ENCODE measurements at places on chromosomes 12 and 14.

DNA sequence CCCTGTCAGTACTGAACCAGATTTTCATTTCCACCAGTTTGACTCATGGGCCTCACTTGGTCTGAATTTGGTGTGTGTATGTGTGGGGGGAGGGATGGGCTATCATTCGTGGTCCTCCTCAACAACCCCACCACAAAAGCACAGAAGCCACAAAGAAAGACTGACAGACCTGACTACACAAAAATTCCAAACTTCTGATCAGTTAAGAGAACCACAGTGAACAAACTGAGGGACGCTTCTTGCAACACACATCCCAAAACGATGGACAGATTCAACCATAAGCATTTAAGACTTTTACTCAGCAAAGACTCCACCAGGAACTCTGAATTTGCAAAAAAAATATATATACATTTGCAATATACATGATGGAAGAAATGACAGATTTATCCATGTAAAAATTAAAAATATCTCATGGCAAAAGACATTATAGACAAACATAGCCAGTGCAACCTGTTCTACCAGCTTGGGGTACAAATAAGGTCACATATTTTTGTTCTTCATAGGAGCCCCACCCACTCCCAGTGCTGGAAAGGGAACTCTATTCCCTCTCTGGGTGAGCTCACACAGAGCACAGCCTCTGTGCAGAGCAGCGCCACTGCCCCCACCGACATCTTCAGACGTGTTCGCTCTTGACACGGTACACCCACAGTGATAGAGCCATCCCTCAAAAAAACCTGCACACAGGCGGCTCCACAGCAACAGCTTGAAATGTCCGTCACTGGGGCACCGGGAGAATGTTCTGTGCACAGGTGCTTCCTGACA, 49.7 kb downstream of the JAG2 start:
- no peak for DNase-seq

DNA sequence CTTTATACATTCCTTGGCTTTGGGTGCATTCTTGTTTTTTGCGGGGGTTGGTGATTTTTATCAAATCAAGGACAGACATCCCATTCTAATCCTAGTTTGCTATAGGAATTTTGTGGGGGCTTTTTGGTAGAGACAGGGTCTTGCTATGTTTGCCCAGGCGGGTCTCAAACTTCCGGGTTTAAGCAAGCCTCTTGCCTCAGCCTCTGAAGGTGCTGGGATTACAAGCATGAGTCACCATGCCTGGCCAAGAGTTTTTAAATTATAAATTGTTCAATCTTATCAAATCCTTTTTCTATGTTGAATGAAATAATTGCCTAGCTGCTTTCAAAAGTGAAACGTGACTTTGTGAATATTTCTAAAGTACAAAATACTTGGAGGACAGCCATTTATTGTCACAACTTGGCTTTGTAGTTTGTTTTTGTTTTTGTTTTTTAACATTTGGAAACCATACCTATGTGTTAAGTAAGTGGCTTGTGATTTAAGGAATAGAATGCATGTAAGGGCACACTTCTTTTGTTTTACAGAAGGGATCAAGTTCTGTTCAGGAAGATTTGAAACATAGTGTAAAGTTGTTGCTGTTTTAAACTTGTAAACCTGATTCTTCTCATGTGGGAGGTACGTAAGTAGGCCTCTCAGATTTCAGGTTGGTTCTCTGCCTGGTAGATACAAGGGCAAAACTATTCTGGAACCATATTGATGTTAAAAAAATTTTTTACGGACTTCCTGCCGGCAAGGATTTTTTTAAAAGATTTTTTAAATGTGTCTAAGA, 13.4 kb downstream of the MARK3 start:
- DNase-seq, result no peak

DNA sequence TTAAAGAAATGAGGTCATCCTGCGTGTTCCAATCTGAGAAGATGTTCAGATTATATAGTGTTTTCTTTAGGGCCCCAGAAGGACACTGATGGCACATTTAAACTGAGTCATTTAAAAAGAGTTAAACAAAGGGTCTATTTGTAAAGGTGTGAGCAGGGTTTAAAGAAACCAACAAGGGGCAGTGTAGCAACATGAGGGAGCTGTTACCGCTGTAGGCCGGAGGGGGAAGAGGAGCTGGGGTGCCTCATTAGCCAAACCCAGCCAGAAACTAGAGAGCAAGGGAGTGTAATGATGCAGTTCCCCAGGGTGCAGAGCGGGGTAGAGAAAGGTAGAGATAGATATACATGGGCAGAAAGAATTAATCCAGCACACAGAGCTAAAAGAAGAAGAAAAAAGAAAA, 160.4 kb downstream of the TBX5 start:
- DNase-seq, result no peak

DNA sequence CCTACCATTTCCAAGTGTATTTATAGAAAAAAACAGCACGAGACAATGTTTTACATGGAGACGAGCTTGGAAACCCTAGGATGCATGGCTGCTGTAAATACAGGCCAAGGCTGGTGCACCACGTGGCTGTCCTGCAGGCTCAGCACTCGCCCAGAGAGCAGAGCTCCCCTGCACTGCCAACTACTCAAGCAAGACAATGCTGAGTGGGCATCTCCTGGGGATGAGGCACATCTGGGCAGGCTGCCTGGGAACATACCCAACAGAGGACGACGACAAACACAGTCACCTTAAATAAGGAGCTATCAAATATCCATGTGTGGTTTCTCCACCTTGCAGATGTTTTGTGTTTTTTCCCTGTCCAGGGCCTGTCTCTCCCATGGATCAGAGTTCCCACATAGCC, 128.3 kb upstream of the PRMT8 start:
- no peak for DNase-seq

DNA sequence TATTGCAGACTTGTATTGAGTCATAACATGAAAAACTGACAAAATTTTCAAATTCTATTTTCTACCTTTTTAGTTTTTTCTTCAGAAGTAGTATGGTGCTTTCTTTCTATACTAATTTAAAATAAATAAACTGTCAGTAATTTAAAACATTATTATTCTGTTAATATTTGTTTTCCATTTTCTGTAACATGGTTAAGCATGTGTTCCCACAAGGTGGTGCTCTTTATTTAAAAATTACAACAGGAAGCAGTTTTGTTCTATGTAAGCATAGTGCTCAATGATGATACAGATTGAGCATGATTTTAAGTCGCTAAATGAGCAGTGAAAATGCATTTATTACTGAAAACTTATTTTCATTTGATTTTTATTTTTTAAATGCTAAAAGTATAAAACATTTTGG, 114.6 kb downstream of the PPFIA2 start:
- DNase-seq, result peak; percentile 52

DNA sequence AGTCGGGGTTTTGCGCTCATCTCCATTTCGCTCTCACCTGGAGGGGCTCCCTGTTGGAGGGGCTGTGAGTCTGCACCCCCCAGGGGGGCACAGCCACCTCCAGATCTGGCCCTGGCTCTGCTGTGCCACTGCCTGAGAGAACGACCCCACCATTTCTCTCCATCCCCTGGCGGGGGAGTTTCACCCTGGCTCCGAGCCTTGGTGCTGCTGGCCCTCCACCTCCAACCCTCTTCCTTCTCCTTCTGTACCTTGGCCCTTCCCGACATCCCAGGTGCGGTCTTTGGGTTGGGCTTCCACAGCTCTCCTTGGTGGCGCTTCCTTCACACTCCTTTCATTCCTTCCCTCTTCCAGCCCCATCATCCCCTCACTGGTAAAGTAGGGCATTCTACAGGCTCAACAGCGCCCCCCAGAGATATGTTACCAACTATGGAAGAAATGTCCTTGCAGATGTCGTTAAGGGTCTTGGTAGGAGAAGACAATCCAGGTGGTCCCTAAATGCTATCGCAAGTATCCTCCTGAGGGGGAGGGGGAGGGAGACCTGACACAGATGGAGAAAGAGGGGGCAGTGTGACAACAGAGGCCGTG, 16.3 kb downstream of the SERPINA1 start:
- no peak for DNase-seq
